ENCODE measurements at places on chromosomes 6 and 20.
A peak's percentile ranks its signal among the peaks of the same experiment; 100 is the strongest.

DNA sequence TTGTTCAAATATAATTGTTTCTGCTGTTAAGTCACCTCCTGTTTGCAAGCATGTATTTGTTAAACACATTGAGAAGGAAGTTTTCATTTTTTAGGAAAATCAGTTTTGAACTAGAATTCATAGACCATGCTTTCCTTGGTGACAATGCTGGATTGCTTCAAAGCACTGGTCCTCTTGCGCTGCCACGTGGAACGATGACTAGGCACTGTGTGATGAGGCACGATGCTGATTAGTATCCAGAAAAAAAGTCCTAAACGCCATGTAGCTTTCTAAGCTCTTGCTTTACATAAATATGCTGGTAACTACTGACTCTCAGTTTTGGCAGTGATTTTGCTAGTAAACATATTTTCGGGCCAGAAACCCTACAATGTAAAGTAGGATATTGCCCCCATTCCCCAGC lies 11.1 kb upstream of the EXOC2 start:
- DNase-seq = no peak

DNA sequence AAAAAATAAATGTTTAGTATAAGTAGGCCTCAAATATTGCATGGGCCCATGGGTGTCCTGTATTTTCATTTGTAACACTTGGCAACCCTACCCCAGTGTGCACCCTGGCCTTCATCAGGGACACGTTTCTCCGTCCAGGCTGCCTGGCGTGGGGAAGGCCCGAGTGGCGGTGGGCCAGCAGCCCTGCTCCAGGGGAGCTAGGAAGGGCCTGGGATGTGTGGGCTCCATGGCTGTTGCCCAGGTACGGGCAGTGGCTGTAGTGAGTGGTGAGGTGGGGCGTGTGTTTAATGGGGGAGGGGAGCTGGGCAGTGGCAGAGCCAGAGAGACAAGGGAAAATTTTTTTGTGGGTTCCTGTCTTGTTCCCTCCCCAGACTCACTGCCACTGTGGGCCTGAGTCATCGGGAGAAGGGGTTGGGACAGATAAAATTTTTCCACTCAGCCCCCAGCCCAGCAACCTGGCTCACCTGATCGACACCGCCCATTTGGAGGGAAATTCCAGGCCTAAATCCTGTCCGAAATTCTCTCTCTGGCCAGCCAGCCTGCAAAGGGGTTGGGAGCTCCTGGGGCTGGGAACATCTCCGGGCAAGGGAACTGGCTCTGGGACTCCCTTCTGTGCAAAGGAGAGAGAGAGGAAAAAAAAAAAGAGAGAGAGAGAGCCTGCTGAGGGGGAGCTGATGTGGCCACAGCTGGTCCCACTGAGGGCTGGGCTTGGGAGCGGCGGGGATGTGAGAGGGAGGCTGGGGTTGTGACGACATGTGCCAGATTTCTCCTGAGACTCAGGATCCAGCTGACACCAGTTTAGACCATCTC lies 32.5 kb upstream of the VEGFA start:
- no peak for DNase-seq

- no peak for DNase-seq
Measured at GRCh38 chr6:90811596-90812226, 224.8 kb upstream of the MAP3K7 start.

GRCh38 chr20:56400001-56400640 lies 7.7 kb downstream of the CSTF1 start:
- no peak for DNase-seq

DNA sequence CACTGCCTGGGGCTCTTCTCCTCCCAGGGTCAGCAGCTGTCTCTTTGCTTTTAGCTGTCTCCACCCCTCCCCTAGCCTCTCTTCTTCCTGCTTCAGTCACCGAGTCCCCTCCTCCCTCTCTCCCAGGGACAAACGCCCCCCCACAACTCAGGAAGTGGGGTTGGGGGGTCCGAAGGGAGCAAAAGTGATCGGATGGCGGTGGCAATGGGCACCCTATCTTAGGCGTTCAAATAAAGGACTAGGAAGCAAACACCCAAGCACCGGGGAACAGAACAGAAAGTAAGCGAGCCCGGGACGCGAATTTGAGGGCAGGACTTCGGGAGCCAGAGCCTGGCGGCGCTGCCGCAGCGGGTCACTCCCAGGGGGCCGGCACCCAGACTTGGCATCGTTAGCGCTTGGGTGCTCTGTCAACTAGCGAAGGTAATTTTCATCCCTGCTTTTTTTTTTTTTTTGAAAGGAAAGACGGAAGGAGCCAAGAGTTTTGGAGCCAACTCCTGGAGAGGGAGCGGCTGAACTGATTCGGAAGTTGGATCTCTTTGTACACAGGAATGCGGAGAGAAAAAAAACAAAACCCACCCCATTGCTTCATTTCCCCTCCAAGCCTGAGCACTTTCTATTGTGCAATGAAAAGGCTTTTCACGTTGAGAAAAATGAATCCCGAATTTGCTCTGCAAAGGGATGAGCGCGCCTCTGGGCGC lies 815 bp upstream of the ITPR3 start:
- DNase-seq = no peak

DNA sequence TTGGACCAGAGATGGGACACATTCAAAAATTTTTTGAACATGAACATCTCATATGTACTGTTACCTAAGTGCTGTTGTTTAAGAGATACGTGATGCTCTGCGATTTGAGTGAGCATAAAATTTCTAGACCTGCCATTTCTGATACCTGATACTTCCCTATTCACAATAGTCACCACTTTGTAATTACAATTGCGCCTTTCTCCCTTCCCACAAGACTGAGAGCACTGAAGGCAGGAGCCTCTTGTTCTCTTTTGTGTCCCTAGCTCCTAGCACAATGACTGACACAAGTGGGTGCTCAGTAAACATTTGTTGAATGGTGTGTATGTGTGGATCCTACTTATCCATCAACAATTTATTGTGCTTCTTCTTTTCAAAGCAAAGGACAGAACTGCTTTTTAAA lies 92.8 kb upstream of the TMEM30A start:
- no peak for DNase-seq

DNA sequence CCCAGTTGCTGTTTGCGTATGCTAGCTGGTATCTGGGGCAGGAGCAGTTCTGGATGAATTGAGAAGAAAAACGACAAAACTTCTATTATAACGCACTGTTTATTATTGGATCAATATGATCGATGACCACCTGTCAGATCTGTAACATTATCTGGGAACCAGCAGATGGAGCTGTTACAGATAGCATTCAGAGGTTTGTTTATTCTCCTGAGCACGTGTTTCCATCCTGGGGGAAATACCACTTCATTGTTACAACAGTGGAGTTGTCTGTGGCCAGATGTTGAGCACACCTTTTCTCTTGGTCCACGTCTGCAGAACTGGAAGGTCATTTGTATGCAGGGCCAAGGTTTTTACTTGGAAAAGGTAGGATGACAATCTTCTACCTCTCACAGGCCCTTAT lies 16.0 kb upstream of the NKX2-2 start:
- no peak for DNase-seq

DNA sequence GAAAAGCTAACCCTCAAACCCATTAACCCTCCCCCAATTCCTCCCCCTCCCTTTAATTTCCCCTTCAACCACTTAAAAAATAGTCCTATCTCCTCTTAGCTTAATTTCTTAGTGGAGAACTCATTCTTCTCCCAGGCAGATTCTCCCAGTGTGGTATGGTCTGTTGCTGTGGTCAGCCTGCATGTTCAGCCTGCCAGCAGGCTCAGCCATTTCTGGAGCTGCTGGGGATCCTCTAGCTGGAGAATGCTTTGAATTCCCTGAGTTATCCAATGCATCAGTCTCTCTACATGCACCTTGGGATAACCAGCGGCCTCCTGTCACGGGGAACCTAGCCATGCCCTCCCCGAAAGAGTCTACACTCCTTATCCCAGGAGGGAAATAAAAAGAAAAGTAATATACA lies 375.4 kb upstream of the RSPO3 start:
- DNase-seq = no peak

- DNase-seq = no peak
Measured at GRCh38 chr6:109736273-109737025, 45.4 kb downstream of the FIG4 start.

DNA sequence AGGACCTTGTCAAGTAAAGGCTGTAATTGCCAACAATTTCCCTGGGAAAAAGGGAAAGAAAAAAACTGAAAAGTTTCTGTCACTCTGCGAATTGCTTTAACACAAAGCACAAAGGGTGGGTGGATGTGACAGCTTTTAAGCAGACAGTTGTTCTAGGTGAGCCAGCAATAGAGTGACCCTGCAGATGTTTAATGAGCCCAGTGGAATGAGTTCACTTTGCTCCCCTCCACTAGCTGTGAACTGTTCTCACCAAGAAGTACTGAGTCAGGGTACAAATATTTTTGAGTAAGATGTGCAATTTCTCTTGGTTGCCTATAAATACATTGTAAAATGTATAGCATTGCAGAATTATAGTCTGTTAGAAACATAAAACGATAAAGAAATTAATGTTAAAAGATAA lies 26.2 kb upstream of the LRRC1 start:
- DNase-seq = no peak

DNA sequence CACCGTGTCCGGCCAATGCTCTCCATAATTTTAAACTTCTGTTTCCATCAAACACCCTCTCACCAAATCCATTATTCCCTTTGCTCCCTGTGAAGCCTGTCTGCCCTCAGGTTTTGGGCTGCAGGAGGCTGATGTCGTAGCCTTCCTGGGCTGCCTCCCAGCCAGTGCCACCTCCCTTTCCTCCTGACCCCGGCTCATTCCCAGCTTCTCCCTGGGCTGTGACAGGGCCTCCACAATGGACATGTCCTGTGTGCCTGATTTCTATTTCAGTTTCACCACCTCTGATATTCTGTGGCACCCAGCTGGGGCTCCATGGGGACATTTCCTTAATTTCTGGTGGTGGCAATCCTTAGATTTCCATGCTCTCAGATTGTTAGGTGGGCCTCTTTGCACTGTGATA lies 28.8 kb downstream of the IL20RA start:
- DNase-seq = no peak

DNA sequence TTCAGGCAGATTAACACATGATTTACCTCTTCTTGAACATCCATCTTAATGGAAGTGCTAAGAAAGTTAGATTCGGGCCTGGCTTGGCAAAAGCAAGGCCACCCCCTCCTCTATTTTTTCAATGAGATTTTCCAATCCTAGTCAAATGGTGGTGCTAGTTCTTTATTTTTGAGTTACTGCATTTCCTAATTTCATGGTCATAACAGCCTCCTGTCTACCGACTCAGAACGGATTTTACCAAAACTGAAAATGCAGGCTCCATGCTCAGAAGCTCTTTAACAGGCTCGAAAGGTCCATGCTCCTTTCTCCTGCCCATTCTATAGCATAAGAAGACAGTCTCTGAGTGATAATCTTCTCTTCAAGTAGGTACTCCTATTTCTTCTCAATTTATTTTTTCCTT lies 117.2 kb upstream of the ESR1 start:
- DNase-seq = no peak

- DNase-seq = no peak
Measured at GRCh38 chr6:14819001-14819400, 426.9 kb upstream of the JARID2 start.

DNA sequence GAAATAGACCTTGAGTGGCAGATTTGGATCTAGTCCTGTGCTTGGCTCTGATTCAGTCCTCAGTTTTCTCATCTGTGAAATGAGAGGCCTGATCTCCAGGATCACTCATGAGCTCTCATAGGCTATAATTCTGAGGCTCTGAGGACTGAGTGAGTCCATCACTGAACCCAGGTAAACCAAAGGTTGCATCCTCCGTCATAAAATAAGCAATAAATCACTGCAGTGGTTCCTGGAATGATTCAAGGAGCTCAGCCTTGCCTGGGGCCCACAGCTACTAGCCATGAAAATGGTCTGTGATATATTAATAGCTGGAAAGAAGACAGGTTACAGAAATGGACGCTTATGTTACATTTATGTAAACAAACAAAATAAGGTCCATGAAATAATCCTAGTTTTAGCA lies 124.8 kb downstream of the MAP3K7 start:
- DNase-seq = no peak

DNA sequence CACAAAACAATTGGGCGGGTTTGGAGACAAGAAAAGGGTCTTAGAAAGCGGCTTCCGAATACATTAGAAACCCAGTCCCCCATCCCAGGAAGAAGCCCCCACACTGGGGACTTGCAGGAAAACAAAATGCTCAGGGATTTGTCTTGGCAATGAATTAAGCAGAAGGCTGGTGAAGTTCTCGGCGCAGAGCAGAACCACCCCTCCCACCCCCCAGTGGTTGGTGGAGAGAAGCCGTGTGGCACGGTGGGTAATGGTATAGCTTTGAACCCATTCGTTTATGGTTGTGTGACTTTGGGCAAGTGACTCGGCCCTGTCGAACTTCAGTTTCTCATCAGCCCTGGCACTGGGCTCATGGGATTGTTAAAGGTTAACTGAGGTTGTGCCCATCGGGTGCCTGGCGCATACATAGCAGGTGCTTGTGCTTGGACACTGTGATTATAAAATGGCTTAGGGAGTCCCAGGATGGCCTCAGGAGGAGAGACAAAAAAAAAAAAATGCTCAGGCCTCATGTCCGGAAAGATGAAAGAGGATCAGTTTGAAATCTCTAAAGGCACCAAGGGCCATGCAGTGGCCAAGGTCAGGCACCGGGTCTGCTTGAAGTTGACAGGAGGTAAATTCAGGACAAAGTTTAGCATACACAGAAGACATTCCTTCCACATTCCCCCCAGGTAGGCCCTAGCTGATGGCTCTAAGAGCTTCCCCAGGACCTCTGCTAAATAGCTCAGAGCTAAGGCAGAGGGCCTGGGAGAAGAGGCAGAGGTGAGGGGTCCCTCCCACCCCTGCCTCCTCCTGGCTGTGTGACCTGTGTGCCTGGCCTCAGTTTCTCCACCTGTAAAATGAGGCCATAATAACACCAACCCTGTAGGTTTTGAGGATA lies 120.1 kb upstream of the PTPN1 start:
- DNase-seq = no peak

DNA sequence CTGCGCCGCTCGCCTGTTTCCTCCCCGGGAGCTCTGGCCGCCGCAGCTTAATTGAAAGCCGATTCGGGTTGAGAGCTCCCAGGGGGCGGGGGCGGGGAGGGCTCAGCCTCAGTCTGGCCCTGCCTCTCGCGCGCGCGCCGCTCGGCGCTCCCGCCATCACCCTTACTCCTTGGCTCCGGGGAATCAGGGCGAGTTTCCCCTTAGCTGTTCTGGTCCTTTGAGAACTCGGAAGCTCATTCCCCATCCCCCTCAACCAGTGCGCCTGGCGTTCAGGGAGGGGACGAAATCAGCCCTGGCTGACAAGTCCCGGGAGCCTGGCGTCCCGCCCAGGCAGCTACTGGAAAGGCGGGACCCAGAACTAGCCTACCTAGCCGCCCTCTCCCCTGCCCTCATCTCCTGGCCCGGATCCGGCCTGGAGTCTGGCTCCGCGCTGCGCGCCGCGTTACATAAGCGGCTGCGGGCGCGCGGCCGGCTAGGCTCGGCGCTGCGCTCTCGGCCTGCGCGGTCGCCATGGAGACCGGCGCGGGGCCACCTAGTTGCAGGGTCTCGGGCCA lies 2.8 kb downstream of the SLC12A5 start:
- no peak for DNase-seq

GRCh38 chr6:74578339-74578738 lies 627.5 kb downstream of the COL12A1 start:
- no peak for DNase-seq

- DNase-seq = peak; percentile 46
Measured at GRCh38 chr6:169864148-169865020, 113.0 kb downstream of the ERMARD start.

- no peak for DNase-seq
Measured at GRCh38 chr6:53327017-53327395, 21.7 kb downstream of the ELOVL5 start.

Data from mesothelial cell of epicardium (in vitro differentiated cells).